ENCODE measurements at places on chromosomes 6 and 20.

- no peak for DNase-seq
Observed at GRCh38 chr6:39791850-39792539, at the start of gene DAAM2. Gene DAAM2 (plus strand): TSS chr6:39792376. CDS start chr6:39856303, 63,927 bp downstream.

DNA sequence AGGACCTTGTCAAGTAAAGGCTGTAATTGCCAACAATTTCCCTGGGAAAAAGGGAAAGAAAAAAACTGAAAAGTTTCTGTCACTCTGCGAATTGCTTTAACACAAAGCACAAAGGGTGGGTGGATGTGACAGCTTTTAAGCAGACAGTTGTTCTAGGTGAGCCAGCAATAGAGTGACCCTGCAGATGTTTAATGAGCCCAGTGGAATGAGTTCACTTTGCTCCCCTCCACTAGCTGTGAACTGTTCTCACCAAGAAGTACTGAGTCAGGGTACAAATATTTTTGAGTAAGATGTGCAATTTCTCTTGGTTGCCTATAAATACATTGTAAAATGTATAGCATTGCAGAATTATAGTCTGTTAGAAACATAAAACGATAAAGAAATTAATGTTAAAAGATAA lies 26.2 kb upstream of the LRRC1 start:
- DNase-seq = no peak

DNA sequence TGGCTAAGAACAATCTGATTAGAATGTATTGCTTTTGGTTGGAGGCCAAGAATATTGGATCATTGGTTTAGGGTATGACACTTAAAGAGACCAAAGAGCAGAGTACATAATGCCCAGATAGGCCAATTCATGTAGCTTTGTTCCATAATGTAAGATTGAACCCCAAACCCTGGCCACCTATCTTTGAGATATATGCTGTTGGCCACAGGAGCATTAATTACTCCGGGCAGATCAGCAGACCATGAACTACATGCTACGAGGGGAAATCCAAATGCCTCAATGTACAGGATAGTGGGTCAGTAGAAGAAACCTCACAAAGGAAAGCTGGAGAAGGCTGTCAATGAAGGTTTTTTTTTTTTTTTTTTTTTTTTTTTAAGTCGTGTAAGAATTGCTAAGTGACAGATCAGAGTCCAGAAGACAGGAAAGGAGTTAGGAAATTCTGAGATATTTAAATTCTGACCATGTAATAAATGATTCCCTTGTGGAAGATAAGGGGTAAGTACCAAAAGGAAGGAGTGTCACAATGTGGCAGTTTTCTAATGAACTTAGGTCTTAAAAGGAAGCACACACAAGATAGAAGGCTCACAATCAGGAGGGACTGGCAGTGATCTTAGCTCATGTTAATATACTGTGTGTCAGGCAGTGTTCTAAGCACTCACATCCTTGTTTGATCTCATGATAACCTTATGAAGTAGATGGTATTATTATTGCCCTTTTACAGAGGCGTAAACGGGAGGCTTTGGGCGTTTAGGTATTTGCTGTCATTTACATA lies 61.4 kb downstream of the CARMIL1 start:
- DNase-seq = no peak

- DNase-seq = no peak
Observed at GRCh38 chr6:163260111-163260895, 154.2 kb upstream of the QKI start.

- DNase-seq = no peak
Observed at GRCh38 chr20:33006776-33007375, 628 bp upstream of the BPIFB2 start.

GRCh38 chr6:34241351-34242215 lies 4.9 kb downstream of the HMGA1 start:
- no peak for DNase-seq

GRCh38 chr20:49122920-49123319 lies 65.2 kb downstream of the STAU1 start:
- no peak for DNase-seq

DNA sequence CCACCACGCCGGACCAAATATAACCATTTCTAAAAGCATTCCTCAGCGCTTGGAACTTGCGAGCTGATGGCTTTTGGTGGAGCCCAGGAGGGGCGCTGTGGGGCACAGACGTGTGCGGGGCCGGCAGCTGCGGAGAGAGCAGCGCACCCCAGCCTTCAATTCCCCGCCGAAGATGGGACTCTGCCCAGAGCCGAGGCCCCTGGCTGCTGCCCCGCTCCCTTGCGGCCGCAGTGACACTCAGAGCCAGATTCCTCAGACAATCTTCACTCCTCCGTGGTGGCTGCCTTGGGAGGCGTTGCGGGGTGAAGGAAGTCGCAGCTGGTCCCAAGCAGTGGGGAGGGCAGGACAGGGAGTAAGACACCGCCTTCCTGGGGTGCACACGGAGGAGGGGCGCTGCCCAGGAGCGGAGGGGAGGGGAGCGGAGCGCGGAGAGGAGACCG lies 87.7 kb downstream of the TMEM242 start:
- DNase-seq = peak; percentile 29

DNA sequence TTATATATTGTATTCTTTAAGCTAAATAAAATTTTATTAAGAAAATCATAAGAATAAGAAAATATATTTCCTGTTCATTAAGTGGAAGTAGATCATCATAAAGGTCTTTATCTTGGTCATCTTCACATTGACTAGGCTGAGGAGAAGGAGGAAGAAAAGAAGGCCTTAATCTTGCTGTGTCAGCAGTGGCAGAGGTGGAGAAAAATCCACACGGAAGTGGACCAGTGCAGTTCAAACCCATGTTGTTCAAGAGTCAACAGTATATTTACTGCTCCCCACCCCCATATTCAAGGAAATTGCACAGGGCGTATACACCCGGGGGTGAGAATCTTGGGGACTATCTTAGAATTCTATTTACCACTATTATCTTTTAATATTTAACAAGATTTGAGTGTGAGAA lies 178.6 kb upstream of the SCGN start:
- DNase-seq = no peak

DNA sequence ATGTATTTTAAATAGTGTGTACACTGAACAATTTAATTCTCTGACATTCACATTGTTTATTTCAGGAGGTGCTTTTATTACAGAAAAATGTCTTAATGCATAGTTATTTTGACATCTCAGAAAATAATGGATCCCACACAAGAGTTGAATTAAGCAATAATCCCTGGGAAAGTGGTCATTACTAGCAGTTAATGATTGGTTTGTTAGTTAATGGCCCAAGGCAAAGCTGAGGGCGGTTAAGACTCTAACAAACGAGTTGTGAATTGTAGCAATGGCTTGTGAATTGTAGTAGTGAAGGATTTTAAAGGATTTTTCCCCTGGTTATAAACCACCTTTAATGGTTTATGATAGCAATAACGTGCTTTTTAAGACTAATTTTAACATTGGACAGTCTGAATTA lies 1316.0 kb upstream of the GJE1 start:
- DNase-seq = no peak

DNA sequence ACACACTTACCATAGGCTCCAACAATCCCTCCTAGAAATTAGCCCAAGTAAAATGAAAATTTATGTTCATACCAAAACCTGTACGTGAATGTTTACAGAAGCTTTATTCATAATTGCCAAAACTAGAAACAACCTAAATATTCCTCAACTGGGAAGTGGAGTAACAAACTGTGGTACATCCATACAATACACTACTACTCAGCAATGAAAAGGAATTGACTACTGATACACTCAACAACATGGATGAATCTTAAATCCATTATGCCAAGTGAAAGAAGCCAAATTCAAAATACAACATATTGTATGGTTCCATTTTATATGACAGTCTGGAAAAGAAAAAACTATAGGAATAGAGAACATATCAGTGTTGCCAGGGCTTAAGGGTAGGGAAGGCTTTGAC lies 19.7 kb upstream of the MMP24 start:
- no peak for DNase-seq

- peak; percentile 44 for DNase-seq
Observed at GRCh38 chr6:16331384-16332174, 93.2 kb downstream of the GMPR start.

DNA sequence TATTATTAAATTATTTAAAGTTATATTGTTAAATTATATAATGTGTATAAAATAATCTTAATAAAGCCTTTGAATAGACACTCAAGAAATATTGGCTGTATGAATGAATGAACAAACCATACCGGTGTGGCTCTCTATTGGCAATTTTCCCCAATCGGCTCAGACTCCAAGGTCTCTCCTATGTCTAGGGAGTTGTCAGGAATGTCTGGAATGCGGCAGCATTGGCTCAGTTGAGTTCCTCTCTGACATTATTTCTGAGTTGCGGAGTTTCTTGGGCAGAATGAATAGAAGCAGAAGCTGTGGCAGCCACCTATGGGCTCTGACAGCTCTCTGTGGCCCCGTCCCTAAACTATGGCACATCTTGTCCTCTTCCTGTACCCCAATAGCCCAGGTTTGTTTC lies 111.0 kb downstream of the SOBP start:
- DNase-seq = no peak

DNA sequence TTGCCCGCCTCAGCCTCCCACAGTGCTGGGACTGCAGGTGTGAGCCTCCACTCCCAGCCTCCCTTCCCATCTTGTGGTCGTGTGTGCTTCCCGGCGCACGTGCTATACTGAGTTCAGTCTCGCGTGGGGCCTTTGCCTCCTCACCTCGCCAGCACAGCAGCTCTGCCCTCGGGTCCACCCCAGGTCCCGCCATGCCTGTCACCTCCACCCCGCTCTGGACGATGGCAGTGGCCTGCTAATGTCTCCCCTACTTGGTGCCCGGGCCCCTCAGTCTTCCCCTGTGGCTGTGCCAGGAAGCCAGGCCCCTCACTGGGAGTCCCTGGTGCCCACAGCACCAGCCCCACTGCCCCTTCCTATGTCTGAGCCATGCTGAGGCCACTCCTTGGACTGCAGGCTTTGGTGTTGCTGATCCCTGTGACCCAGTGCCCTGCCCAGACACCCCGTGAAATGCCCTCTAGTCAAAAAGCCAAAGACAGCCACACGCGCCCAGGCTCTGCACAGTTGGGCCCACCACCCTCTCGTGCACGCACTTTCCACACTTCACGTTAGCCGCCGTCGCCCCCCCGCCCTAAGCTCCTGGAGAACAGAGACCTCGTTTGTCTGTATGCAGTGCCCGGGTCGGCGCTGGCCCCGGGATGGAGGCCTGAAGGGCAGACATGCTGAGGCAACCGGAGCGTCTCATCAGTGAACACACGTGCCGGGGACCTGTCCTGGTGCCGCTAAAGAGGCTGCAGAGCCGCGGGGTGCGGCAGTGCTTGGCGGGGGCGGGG lies 14.3 kb downstream of the HRH3 start:
- DNase-seq = no peak

DNA sequence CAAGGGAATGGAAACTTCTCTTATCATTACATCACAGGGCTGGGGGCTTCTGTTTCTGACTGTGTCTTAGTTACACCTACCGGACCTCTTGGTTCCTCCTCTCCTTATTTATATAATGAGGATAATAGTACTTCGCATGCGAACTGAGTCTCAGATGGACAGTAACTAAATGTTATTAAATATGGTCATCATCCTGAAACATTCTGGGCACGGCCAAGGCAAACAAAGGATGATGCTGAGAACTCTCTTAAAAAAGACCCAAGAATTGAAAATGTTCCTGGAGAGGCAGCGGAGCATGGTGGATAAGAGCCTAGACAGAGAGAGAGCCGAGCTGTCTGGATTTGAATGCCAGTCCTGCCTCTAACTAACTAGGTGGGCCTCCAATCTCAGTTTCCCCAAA lies 119.8 kb upstream of the SASH1 start:
- DNase-seq = no peak

DNA sequence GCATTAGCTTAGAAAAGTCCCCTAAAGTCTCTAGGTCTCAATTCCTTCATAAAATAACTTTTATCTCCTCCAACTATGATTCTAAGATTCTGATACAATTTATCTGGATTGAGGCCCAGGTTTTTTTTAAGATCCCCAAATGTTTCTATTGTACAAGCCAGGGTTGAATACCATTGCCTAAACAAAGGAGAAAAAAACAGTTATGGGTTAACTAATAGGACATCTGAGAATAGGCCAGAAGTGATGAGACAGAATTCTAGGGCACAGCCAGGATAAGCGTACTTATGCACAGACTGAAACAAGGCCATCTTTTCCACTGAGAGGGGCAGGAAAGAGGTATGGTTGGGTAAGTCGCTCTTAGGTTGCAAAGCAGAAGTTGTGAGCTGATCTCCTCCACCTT lies 26.4 kb downstream of the EPB41L2 start:
- no peak for DNase-seq

- no peak for DNase-seq
Observed at GRCh38 chr6:167746390-167746907, 80.3 kb upstream of the AFDN start.

DNA sequence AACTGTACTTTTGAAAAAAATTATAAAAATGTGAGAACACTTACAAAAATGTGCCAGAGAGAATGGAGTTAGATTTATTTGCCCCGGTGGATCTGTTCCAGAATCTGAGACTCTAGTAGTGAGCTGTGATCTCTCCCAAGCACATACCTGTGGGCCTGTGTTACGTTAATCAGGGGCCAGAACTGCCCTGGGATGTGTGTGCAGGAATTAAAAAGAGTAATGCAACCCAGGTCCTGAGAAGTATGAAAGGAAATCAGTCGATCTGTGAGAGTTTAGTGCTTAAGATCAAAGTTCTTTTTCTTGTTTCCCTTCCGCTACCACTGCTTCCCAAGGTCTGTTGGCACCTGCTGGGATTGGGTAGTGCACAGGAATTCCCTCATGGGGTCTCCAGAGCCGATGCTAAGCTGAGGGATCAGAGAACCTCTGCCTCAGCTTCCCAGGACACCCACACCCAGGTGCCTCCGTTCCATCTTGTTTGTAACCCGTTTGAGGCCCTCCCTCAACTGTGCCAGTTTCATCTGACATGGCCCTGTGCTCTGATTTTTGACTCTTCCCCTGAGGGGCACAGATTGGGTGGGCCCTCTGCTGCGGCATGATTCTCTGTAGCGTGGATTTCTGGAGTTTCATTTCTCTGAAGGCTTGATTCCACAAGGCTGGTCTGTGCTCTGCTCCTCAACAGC lies 87.7 kb downstream of the RREB1 start:
- no peak for DNase-seq

DNA sequence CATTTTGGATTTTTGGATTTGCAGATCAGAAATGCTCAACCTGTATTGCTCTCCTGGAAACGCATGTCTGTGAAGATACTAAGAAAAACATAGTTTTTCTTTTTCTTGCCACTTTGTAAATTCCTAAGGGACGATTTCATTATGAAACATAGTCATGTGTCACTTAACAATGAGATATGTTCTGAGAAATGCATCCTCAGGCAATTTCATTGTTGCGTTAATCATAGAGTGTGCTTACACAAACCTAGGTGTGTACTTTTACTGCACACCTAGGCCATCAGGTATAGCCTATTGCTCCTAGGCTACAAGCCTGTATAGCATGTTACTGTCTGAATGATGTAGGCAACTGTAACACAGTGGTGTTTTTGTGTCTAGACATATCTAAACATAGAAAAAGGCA lies 13.4 kb upstream of the THEMIS start:
- DNase-seq = no peak

DNA sequence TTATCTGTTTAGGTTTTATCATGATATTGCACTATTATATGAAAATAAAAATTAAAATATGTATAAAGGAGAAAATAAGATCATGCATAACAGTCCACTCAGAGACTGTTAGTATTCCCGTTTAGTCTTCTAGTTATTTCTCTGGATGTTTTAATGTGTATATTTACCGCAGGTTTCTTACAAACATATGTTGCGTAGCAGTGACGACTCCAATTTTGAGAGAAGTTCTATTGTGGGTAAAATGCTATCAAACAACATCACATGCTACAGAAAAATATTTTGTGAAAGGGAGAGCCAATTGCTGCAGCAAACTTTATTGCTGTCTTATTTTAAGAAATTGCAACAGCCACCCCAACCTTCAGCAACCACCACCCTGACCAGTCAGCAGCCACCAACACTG lies 72.4 kb upstream of the NXT1 start:
- DNase-seq = no peak

GRCh38 chr6:13526727-13527670 lies 39.6 kb upstream of the GFOD1 start:
- no peak for DNase-seq
